ENCODE measurements at places on chromosomes 7 and 10.

- no peak for DNase-seq
Observed at GRCh38 chr10:62819141-62819920, 3.2 kb upstream of the EGR2 start.

- DNase-seq = peak; percentile 49
Observed at GRCh38 chr10:88389456-88389855, 193.7 kb downstream of the RNLS start.

GRCh38 chr7:30557245-30557644 lies 37.4 kb upstream of the GARS1 start:
- DNase-seq = no peak

- no peak for DNase-seq
Observed at GRCh38 chr7:117227091-117227490, 95.8 kb downstream of the WNT2 start.

GRCh38 chr10:90969947-90970673 lies 49.2 kb upstream of the ANKRD1 start:
- DNase-seq = peak; percentile 2

DNA sequence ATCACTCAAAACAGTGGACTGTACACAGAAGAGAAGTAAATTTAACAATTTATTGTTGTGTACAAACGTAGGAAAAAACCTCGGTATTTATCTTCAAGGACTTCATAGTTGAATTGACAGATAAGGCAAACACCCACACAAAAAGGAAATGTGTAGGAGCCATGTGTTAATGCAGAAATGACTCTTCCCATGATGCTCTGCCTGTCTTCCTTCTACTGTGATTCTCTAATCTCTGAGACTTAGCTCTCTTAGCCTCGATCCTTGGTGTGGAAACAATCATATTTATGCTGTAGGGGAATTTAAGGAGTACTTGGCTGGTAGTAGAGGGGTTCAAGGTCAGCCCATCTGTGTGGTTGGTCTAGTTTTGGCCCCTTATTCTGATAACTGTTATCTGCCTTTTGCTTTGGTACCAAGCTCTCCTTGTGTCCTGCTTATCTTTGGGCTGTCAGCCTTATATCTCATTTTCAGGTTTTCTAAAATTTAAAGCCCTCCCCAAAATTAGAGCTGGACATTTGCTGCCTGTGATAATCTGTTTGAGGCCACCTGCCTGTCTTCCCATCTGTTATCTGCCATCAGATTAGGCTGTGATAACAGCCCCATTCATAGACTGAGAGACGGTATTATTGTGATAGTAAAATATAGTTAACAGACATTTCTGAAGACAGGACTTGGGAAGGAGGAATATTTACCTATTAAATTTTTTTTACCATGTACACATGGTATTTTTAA lies 81.7 kb downstream of the GPR85 start:
- DNase-seq = no peak

DNA sequence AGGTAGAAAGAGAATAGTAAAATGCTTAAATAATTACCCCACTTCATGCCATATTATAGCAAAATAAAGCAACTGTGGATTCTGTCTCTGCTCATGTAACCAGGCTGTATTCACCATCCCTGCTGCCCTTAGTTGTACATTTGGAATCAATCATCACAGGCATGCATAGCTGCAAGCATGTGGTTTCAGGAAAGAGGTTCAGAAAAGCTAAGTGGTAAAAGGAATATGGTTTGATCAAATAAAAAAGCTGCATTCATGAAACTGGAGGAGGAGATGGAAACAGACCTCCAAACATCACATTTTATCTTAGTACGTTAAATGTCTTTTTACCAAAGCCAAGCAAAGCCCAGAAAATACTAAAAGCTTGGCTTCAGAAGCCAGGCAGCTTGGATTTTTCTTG lies 81.3 kb downstream of the ADAM22 start:
- no peak for DNase-seq

- DNase-seq = no peak
Observed at GRCh38 chr7:159119851-159120539, 24.7 kb downstream of the VIPR2 start.

- peak; percentile 8 for DNase-seq
Observed at GRCh38 chr7:70975754-70976153, 156.2 kb upstream of the GALNT17 start.

DNA sequence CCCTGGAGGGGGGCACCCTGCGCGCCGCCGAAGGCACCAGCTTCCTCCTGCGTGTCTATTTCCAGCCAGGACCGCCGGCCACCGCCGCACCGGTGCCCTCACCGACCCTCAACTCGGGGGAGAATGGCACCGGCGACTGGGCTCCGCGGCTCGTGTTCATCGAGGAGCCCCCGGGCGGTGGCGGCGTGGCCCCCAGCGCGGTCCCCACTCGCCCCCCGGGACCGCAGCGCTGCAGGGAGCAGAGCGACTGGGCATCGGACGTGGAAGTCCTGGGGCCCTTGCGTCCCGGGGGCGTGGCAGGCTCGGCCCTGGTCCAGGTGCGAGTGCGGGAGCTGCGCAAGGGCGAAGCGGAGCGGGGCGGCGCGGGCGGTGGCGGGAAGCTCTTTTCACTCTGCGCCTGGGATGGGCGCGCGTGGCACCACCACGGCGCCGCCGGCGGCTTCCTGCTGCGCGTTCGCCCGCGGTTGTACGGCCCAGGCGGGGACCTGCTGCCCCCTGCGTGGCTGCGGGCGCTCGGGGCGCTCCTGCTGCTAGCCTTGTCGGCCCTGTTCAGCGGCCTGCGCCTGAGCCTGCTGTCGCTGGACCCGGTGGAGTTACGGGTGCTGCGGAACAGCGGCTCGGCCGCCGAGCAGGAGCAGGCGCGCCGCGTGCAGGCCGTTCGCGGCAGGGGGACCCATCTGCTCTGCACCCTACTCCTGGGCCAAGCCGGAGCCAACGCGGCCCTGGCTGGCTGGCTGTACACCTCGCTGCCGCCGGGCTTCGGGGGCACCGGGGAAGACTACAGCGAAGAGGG lies 594 bp downstream of the CNNM1 start:
- DNase-seq = no peak

DNA sequence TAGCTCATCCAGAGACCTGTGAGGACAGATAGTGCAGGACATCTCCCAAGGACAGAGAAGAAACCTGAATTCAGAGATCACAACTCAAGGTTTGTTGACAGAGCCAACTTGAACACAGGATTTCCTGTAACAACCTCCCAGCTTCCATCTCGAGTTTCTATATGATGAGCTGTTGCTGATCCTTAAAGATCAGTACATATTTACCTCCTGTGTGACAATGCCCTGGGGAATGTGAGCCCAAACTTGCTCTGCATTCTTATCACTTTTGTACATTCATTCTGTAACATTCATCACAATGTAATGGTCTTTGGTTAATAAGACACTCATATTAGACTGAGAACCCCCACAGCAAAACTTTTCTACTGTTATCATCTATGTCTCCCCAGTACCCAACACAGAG lies 468.6 kb downstream of the XPNPEP1 start:
- DNase-seq = no peak

DNA sequence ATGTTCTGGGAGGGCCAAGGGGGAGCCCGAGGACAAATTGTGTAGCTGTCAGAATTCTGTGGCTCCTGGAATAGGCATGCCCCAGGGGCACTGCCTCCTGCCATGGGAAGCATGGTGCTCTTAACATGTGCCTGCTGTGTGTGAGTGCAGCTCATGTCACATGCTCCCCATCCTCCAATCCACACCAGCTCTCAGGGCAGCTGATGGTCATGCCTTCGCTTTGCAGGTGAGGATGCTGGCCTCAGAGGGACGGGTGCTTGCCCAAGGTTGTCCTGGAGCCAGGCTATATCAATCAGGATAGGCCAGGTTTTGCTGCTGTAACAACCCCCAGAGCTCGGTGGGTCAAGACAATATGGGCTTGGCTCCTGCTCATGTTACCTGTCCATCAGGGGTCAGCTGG lies 303.4 kb downstream of the RPS24 start:
- no peak for DNase-seq

GRCh38 chr10:120103738-120104560 lies 211.4 kb downstream of the SEC23IP start:
- no peak for DNase-seq

- no peak for DNase-seq
Observed at GRCh38 chr10:50963063-50963462, 77.6 kb upstream of the A1CF start.

- no peak for DNase-seq
Observed at GRCh38 chr7:94276027-94276426, 118.7 kb upstream of the COL1A2 start.

DNA sequence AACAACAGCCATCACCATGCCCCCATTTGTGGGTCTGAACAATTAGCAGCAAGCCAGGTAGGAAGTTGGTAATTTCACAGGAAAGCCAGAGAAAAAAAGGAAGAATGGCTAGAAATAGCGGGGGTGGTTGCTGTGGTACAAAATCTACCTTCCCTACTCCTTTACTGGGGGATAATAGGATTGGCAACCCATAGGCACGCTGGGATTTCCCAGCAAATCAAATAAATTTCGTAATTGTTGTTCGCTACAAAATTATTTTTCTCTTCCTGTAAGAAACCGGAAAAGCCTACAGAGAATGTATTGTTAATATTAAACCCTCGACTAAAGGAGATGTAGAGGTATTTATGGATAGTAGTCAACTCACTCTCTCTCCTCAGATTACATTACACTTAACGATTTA lies 123.9 kb downstream of the DOCK4 start:
- DNase-seq = no peak

GRCh38 chr7:103031781-103032180 lies 42.8 kb downstream of the FBXL13 start:
- DNase-seq = peak; percentile 54

DNA sequence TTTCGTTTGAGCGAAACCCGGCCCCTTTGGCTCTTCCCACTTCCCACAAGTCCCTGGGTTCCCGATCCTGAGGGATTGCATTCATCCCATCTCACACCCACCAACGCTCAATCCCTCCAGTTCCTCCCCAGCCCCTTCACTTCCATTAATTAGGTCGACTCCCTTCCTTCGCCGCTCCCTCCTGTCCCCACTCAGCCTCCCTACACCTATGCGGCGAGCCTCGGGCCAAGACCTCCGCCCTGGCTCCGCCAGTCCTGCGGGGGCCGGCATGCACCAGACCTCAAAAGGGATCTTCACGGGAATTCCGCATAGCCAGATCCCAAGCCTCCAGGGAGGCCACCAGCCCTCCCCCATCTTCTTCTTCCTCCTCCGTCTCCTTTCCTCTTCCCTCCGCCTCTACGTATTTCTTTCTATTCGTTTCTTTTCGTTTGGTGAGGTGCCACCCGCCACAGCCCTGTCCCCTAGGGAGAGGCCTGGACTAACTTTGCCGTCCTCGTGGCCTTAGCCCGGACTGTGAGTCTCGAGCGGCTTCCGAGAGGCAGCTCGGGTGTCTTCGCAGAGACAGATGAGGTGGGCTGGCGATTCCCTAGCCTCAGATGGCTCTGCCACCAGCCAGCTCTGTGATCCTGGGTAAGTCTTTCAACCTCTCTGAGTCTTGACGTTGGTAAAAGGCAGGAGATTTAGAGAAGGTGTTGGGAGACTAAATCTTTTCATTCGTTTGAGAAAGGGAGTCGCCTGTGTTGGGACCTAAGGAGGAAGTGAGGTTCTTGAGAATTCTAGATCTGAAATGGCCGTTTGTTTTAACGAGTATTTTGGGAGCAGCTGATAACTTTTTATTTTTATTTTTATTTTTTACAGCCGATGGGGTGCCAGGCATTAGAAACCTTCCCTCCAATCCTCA lies 8.1 kb upstream of the LBX1 start:
- DNase-seq = no peak

GRCh38 chr7:751826-752225 lies 24.7 kb upstream of the PRKAR1B start:
- DNase-seq = no peak

DNA sequence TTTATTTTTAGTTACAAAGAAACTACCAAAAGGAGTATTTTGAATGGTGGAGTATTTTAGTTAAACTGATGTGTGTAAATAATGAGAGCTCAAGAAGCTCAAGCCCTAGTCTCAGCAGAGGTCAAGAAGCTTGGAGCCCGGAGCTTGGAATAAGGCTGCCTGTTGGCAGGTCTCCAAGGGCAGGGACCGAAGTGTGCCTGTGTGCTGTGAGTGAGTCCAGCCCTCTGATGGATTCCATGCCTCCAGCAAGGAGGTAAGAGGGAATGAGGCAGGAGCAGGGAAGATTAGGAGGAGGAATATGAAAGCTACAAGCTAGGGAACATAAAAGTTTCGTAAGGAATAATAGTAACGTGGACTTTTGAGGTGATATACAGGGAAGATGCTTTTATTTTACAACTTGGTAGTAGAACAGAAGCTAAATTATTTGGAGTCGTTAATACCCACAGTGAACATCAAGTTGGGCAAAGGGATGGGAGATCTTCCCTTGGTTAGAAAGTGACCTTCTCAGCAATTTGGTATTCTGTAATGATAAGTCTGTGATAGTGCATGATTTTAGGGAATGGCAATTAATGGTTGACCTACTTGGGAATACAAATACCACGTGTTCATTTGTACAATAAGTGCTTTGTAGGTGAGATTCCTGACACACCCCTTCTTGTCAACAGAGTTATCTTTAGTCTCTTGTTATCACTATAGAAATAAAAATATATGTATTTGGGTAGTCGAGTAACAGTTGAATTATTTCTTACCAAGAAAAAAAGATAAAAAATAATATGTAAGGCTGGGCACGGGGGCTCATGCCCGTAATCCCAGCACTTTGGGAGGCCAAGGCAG lies 4.6 kb downstream of the SEC23IP start:
- no peak for DNase-seq

GRCh38 chr7:157139111-157139809 lies 534 bp downstream of the UBE3C start:
- peak; percentile 48 for DNase-seq

GRCh38 chr7:17506095-17506494 lies 207.6 kb downstream of the AHR start:
- DNase-seq = no peak

GRCh38 chr7:66256281-66256680 lies 51.1 kb downstream of the TPST1 start:
- DNase-seq = no peak

DNA sequence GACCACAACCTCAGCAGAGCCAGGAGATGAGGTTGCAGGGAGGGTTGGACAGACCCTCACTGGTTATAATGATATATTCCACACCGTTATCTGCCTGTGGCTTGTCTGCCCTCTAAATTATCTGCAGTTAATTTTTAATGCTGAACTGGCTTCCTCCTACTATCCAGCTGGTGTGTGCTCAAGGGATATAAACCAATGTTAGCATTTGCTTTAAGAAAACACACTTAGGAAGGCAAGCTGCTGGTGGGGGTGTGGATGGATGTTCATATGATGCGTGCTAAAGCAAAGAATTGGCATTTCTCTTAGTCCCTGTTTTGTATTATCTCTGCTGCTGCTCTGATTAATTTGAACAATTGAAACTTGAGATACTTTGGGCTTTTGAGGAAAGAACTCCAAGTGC lies 132.2 kb upstream of the NPVF start:
- DNase-seq = no peak

- no peak for DNase-seq
Observed at GRCh38 chr7:19209166-19209696, 64.0 kb upstream of the FERD3L start.

Data from RKO (cell line).